Subcutaneous adipose tissue (tissue), 4 donors: ENCODE measurements at places on chromosomes 5 and 9. TPM values are rescaled to one million over a fixed set of nuclear protein-coding genes. Genes with fewer than 3 reads are reported as not detected.

PCDHB6 gene
- 0.85 TPM for total RNA-seq

CBY3 gene
- not detected for total RNA-seq

TSC1 gene
- 63.1 TPM for total RNA-seq

INSL6 gene
- not detected for total RNA-seq

CCDC180 gene
- total RNA-seq: 9.0 TPM

AGXT2 gene
- total RNA-seq: not detected

TAS2R1 gene
- total RNA-seq: not detected
